Muscle of arm (tissue), 14 donors: ENCODE measurements at places on chromosomes 16 and 17. TPM values are rescaled to one million over a fixed set of nuclear protein-coding genes. Genes with fewer than 3 reads are reported as not detected.

DNA sequence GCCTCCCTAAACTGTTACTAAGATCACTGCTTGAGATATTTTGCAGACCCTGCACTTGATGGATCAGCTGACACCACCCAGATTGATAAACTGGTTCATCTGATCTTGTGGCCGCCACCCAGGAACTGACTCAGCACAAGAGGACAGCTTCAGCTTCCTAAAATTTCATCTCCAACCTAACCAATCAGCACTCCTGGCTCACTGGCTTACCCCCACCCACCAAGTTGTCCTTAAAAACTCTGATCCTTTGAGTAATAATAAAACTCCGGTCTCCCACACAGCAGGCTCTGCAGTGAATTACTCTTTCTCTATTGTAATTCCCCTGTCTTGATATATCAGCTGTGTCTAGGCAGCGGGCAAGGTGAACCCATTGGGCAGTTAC, 174.8 kb downstream of the UTP18 start:
- DNase-seq, result no peak

- DNase-seq, result no peak
Observed at GRCh38 chr17:62708587-62708986, 81.1 kb downstream of the MRC2 start.

GRCh38 chr17:40915199-40915661, 22.2 kb downstream of the KRT23 start:
- no peak for DNase-seq

- no peak for DNase-seq
Observed at GRCh38 chr17:4375039-4375748, 8.7 kb upstream of the UBE2G1 start.

Gene TBC1D3E
- not detected for polyA plus RNA-seq

Gene CBFA2T3
- polyA plus RNA-seq, result 15.0 TPM

Gene PDPR
- polyA plus RNA-seq, result 15.4 TPM

Gene NPB
- not detected for polyA plus RNA-seq

Gene TBC1D3
- polyA plus RNA-seq, result not detected

Gene NPIPA7
- 7.0 TPM for polyA plus RNA-seq

Gene ALOXE3
- polyA plus RNA-seq, result 0.22 TPM
